ENCODE measurements at places on chromosomes 2 and 18.

DNA sequence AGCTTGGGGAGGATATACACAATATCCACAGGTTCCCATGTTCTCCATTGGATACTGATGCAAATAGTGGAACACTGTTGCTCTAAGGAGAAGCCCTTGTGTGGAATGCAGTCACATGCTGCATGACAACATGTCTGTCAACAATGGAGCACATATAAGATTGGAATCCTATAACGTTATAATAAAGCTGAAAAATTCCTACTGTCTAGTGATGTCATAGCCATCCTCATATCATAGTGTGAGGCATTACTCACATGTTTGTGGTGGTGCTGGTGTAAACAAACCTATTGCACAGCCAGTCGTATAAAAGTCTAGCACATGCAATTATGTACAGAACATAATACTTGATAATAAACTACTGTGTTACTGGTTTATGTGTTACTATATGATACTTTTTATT, 394.7 kb downstream of the FBXO15 start:
- no peak for DNase-seq

DNA sequence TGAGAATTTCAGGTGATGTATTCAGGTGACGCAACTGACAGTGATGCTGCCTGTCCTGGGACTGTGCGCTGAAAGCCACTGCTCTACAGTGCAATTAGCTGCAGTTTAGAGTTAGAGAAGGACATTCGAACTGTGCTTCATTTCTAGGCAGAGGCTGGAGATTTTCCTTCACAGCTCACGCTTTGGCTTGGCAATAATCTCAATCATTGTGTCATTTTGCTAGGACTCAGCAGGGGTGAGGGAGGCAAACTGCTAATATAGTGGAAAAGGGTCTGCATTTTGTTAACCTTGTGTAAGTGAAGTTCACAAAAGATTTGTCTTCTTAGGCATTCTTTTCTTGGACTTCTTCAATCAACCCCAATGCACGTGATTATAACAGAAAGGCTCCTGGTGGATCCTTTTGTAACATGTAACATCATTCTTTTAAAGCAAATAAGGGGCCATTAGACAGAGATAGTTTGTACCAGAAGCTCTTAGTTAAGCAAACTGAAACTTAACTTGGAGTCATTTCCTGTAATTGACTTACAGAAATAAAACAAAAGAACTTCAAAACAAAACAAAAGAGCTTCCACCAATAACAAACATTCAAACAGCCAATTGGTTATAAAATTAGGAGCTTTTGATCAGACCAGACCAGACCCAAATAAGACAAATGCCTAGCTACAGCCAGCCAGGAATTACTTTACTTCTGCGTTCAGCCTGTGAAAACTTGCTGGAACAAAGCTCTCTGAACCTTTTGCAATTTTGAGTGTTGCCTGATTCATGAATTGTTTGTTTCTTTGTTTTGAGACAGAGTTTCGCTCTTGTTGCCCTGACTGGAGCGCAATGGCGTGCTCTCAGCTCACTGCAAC, 1376.3 kb upstream of the CELF4 start:
- no peak for DNase-seq

DNA sequence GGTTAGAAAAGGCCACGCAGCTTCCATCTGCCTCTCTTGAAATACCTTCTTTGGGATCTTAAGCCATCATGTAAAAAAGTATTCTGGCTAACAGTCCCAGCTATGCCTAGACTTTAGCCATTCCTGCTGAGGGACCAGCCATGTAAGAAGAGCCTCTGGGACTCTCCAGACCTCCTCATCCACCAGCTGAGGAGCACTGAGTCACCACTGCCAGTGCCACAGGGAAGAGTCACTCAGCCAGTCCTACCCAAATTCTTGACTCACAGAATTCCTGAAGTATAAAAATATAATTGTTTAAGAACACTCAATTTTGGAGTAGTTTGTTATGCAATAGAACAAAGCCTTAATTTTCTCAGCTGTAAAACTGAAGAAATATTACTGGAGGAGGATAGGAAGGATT, 436.7 kb downstream of the ZEB2 start:
- no peak for DNase-seq

GRCh38 chr2:110134025-110134424, 18.4 kb upstream of the MALL start:
- DNase-seq = no peak

GRCh38 chr18:26961839-26962238, 96.3 kb upstream of the AQP4 start:
- no peak for DNase-seq

DNA sequence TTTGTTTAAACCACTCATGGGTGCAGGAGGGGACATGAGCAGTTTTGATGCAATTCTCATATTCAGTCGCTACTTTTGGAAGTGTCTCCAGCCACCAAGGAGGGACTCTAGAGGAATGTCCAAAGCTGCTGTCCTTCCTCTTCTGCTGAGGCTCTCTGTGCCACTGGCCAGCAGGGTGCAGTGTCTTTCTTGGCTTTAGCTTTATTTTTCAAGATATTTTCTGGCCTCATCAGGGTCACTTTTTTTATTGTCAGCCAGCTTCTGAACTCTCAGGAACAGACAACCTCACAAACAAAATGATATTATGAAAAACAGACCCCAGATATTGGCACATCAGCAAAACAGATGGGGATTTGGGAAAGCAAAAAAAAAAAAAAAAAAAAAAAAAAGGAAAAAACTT, 289.3 kb upstream of the ZSWIM2 start:
- DNase-seq = no peak

DNA sequence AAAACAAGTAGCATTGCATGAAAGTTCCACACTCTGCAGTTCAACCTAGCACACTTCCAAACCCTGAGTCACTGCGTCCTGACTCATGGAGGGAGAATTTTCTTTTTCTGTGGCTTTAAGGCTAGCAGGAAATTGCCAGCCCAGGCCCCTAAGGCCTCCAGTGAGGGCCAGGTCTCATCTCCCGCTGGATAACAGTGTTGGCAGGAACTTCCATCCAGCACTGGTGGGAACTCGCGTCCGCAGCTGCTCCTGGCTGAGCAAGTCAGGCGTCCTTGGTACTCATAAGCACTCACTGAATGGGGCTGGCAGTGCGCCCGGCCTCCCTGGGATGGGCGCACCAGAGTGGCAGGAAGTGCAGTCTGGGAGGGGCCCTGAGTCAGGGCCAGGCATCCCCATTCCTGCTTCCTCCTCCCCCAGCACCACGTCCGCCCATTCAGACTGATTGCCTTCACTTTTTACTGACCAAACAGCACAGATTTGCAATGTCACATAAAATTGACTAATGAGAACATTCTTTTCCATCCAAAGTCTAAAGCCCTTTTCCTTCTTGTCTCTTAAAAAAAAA, 14.3 kb downstream of the MALL start:
- DNase-seq = no peak

GRCh38 chr2:239396881-239397681, 3.7 kb downstream of the HDAC4 start:
- DNase-seq = peak; percentile 46

DNA sequence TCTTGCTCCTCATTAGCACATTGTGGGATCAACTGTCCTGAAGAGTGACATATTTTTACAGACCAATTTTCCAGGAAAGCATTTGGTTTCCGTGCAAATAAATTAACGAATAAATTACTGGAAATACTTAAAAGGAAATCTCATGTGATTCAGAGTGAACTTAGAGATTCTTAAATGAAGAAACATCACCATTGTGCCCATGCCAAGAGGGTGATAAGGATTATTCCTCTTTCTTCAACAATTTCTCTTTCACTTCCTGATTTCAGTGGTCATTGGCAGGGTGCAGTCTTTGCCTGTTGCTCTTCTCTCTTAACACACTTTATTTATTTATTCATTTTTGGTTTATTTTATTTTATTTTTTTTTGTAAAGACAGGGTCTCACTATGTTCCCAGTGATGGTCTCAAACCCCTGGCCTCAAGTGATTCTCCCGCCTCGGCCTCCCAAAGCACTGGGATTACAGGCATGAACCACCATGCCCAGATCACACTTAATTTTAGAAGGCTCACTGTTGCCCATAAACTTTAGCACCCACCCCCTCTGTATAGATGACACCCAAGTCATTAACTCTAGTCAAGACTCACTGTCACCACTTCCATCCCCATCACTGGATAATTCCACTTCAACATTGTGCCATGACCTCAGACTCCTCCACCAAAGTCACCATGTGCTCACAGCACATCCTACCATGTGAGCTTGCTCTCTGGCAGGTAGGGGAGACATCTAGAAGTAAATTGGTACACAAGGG, 92.6 kb upstream of the CERS6 start:
- DNase-seq = no peak

DNA sequence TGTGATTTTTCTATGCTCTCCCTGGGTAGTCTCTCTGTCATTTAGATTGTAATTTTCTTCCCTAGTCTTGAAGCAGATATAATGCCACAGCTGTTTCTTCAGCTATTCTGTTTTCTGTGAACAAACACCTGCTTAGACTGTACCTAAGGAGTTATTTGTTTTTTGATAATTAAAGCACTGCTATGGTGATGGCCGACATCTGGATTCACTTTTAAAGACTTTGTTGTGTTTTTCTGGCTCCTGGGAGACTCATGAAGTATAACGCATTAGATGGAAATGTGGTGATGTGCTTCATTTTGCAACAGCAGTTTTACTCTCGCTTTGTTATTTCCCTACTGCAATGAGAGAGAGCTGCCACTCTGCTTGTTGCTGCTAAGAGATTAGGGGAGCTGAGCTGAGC, 15.7 kb upstream of the C2orf69 start:
- DNase-seq = no peak

DNA sequence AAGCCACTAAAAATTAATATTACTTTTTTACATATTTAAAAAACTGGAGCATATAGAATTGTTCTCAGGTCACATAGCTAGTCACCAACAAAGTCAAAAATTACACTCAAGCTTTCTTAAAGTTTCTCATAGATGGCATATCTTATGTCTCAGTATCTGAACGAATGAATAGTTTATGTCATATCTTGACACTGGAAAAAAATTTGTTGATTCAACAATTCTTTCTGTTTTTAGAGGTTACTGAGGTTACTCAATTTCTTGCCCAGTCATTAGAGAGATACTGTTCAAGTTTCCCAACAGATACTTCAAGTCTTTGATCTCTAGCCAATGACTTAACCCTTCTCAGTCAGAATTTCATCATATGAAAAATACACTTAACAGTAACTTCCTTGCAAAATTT, 113.1 kb upstream of the XIRP2 start:
- DNase-seq = no peak

DNA sequence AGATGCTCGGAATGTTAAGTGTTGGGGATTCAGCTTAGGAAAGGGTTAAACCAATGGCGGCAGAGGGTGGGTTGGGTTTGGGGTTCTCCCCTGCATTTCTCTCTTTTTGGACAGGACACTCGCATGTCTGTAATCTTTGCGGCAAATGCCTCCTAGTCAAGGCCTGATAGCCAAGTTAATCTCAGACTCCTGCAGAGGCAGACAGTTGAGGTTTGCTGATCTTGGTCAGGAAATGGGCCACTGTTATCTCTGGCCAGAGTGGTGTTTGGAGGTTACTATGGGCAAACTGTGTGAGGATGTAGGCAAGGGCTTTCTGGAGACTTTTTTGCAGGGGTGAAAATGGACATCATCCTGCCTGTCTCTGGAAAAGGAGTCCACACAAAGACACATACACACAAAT, 188.8 kb downstream of the SETBP1 start:
- DNase-seq = no peak

- DNase-seq = no peak
Measured at GRCh38 chr2:45964223-45964841, 312.9 kb downstream of the PRKCE start.

DNA sequence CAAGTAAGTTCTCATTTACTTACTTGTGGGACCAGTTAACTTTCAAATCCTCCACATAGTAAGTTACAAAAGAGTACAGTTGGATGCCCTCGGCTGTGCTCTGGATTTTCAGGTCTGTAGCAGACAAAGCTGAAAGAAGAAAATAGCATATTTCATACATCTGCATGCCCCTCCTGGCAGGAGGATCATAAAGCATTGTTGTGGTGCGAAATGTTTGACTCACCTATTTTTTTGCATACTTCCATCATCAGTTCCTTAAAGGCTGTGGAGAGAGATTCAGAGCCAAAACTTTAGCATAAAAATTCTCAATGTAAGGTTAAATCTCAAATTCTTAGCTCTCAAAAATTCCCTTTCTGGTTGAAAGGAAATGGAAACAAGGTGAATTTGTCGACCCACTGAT, 70.8 kb upstream of the LPIN2 start:
- no peak for DNase-seq
